ENCODE measurements at places on chromosomes 12 and 14.

- DNase-seq, result no peak
Observed at GRCh38 chr12:106046947-106047346, 91.8 kb downstream of the NUAK1 start.

- DNase-seq, result no peak
Observed at GRCh38 chr12:129606239-129606638, 297.6 kb downstream of the TMEM132D start.

DNA sequence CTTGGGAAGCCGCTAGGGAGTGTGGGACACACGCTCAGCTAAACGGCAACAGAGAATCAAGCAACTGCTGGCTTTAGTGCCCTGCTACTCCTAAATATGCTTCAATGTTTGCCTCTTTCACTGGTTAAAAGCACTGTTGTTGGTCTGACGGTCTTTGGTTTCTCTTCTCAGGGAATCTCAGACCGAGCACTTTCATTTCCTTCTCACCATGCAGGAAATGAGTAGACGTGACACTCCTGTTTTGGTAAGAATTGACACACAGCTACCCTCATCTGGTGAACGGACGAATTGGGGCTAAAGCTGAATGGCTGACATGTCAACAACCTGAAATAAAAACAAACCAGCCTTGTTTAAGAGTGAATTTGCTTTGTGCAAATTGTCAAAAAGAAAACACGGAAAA, 57.5 kb upstream of the PIWIL1 start:
- no peak for DNase-seq

GRCh38 chr12:153080-153746, 60.7 kb downstream of the SLC6A12 start:
- DNase-seq, result peak; percentile 48

DNA sequence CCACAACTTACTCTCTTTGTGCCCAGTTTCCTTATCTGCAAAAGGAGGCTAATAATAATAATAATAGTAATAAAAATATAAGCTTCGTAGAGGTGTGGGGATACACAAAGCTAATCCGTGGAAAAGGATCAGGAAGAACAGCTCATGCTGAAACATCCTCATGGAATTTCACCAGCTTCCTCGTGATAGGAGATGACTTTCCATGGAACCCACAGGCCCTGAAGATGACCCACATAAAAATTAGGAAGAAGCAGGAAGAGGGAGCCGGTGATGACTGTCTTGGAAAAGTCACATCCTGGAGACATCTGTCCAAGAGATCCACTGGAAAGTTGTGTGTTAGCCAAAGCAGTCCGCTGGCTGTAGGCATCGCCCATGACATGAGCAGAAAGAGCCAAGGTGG, 31.9 kb upstream of the FZD10 start:
- no peak for DNase-seq

- no peak for DNase-seq
Observed at GRCh38 chr12:104526320-104526719, 69.6 kb downstream of the CHST11 start.

DNA sequence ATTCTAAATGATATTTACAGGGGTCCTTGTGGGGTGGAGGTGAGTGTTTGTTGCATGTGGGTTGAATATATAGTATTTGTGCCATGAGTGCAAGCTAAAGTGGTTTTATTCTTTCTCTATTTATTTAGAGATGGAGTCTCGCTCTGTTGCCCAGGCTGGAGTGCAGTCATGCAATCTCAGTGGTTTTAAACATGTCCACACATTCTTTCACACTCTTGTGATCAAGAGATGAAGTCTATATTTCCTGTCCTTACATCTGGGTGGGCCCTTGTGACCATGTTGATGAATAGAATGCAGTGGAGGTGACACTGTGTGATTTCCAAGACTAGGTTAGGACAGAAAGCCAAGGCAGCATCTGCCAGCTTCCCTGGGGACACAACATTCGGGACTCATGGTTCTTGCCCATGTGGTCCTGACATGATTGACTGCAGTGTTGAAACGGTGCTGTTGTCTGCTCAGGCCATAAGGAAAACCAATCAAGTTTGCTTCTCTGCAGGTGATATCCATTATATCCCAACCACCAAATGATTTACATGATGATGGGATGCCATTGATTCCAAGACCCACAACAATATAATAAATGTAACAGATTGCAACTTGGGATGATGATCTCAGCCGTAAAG, 172.6 kb downstream of the SUDS3 start:
- DNase-seq, result no peak

DNA sequence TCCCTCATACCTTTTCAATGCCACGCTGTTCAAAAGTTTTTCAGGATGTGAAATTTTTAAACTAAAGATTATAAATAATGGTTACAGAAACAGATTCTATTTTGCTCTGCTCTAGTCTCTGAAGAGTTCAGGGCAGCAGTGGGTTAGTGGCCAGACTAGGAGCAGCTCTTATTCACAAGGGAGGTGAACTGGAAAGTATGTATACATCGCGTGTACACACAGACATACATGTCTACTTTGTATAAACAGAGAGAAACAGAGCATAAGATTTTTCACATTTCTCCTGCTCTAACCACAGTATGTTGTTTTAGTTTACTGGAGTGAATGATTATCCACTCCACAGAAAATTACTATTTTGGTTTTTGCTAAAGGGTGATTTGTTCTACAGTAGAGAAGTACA, 74.4 kb upstream of the CRY1 start:
- DNase-seq, result no peak

GRCh38 chr12:105393587-105393986, 63.1 kb downstream of the C12orf75 start:
- DNase-seq, result no peak

GRCh38 chr14:31605702-31606101, 44.5 kb downstream of the NUBPL start:
- DNase-seq, result no peak

DNA sequence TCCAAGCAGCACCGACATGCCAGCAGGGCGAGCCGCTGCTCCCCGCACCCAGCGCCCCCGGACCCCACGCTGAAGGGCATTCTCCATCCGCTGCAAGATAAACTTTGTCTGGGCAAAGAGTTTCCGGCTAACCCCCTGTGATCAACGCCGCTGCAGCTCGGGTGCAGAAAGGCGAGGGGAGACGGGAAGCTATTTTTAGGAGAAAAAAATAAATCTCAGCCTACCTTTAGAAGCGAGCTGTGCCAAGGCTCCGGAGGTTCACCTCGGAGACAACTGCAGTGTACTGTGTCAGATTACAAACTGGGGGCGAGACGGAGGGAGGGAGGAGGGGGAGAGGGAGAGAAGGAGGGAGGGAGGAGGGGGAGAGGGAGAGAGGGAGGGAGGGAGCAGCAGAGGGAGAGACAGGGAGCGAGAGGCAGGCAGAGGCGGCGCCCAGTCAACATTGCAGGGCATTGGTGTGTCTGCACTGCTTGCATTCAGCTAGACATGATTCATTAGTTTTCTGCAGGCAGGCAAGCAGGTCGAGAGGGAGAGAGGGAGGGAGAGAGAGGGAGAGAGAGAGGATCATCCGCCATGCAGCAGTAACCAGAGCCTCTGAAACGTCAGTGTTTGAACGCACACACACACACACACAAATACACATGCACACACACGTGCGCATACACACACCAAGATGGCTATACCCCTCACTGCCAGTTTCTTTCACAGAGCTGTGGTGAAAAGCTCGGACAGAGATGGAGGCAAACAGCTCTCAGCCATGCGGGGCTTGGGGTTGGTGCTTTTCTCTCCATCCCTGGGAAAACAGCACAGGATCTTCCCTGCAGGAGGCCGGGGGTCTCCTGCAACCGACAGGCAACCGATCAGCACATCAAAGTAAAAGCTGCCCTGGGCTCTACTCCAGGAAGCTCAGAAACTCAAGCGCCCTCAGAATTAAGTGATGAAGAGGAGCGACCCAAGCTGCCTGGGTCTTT, at the start of gene RIMBP2:
Gene RIMBP2, minus strand, starts transcription at position 302 of the 971 bp plus-strand sequence. CDS start 237,286 bp downstream, outside the sequence.
- no peak for DNase-seq

DNA sequence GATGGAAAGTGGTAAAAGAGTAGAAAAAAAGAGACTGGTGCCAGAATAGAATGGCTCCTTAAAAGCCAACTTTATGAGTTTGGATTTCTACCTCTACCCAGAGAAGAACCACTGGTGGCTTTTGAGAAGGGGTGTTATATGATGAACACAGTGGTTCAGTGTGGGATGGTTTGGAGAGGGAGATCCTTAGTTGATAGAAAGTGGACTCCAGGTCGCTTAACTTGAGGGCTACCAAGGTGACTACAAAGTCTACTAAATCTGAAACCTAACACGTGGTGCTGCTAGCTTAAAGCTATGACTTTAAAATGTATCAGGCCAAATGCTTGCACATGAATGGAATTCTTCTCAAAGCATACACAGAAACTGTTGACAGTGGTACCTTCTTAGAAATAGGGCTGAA, 8.4 kb downstream of the SPTB start:
- no peak for DNase-seq

- DNase-seq, result no peak
Observed at GRCh38 chr12:76202621-76203020, 118.1 kb upstream of the NAP1L1 start.

- no peak for DNase-seq
Observed at GRCh38 chr12:127966331-127966730, 300.6 kb upstream of the TMEM132C start.

- DNase-seq, result no peak
Observed at GRCh38 chr12:23767834-23768233, 181.6 kb downstream of the SOX5 start.

DNA sequence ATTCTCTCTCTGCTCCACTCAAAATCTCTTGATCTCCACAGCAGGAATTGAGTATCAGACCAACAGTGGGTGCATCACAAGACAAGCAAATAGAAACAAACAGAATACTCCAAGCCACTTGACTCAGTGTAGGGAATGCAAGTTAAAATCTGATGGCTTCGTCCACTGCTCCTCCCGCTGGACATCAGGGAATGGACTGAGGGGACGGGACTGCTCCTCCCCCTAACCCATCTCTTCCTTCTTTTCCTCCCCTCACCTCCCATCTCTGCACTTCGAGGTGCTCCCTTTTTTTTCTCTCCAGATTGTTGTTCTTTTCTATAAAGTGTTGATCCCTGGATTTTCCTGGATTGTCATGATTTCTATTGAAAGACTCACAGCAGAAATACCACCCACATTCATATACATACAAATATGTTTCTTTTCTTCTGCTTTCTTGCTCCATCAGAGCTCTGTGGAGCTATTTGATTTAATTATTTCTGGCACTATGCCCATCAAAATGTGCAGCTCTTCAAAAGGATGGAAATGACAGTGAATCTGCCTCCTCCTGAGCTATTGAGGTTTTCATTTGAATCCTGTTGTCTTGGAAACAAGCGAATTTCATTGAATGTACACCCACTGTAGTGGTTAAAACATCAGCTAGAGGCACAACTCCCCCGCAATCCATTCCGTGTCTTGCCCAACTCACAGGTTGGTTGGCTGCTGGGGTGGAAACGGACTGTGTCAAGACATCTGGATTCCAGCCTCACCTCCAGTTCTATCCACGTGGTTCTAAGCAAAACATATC, 199.7 kb downstream of the SPTSSA start:
- DNase-seq, result no peak

- DNase-seq, result no peak
Observed at GRCh38 chr14:77630111-77630510, 13.7 kb upstream of the SPTLC2 start.

GRCh38 chr14:79009286-79009685, 839.1 kb downstream of the NRXN3 start:
- DNase-seq, result no peak

GRCh38 chr14:66069036-66069435, 417.1 kb upstream of the CCDC196 start:
- DNase-seq, result no peak

DNA sequence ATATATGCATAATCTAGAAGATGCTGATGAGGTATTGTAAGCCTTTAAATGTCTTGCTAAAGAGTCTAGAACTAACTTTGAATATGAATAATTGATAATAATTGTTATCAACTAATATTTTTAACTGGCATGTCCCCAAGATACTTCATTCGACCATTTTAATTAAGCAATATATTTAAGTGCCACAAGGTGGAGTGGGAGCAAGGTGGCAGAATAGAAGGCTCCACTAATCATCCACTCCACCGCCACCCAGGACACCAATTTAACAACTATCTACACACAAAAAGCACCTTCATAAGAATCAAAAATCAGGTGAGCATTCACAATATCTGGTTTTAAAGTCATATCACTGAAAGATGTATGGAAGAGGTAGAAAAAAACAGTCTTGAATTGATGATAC, 409.6 kb downstream of the SEC23A start:
- no peak for DNase-seq

GRCh38 chr14:25019892-25020291, 30.1 kb downstream of the STXBP6 start:
- no peak for DNase-seq

- DNase-seq, result no peak
Observed at GRCh38 chr12:119068129-119068856, 87.0 kb downstream of the SRRM4 start.

GRCh38 chr12:30243426-30243825, 452.2 kb downstream of the IPO8 start:
- DNase-seq, result no peak

- no peak for DNase-seq
Observed at GRCh38 chr14:24534286-24534685, 26.2 kb upstream of the CMA1 start.

- DNase-seq, result no peak
Observed at GRCh38 chr12:89779090-89779489, 70.5 kb upstream of the ATP2B1 start.

- no peak for DNase-seq
Observed at GRCh38 chr12:124524231-124524925, 43.0 kb downstream of the NCOR2 start.

DNA sequence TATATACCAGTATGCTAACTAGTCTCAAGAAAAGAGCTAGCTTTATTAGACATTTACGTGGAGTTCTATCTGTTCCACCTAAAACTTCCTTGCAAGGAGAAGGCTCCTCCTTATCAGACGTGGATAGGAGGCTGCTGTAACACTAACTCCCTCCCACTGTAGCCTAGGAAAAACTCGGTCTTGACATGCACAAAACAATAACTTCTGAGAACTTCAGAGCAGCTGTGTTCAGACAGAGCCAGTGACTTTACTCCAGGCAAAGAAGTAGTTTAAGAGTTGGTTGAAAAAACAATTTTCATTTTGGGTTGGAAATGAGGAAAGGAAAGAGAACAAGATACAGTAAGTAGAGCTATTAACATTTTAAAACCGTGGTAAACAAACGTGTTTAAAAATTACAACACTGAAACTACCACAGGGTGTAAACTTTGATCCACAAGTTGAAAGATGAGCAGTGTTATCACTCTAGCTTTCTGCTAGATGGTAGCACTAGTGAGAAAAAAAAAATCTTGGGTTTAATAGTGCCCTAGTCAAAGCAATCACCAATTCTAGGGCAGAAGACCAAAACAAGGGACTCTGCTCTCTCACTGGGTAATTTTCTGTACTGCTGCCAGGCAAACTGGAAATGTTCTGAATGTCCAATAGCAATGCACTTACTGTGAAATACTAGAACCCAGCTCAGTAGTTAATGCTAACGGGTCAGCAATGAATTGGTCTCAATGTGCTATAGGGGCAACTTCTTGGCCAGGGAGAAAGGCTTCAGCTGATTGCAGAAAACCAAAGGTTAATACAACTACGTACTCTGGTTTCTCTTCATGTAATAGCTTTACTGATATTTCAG, 2.4 kb downstream of the ATF7 start:
- DNase-seq, result no peak

DNA sequence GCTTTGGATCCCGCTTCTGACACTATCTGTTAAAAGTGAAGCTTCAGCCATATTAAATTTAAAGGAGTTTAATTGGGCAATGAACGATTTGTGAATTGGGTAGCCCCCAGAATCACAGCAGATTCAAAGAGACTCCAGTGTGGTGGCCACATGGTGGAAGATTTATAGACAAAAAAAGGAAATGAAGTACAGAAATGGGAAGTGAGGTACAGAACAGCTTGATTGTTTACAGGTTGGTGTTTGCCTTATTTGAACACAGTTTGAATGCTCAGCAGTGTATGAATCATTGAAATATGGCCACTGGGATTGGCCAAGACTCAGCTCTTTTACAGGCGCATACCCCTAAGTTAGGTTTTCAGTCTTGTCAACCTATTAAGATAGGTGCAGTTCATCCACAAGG, 21.9 kb downstream of the CCDC91 start:
- no peak for DNase-seq

Data from stimulated activated CD4-positive, alpha-beta T cell treated with anti-CD3 and anti-CD28 coated beads, Interleukin-4, amount 100 ng/mL, for 4 hours (primary cell).